ENCODE measurements at places on chromosomes 1 and 21.

GRCh38 chr1:168709405-168710363 is 19.3 kb downstream of the DPT start:
- no peak overlapping the region for H3K27ac ChIP-seq
- H3K4me3 ChIP-seq, result no peak overlapping the region
- no peaks in the 10 kb centered on the region for H3K36me3 ChIP-seq
- no peak for DNase-seq

GRCh38 chr1:194420706-194421105 is 1234.3 kb upstream of the B3GALT2 start:
- no peaks in the 10 kb centered on the region for H3K36me3 ChIP-seq
- no peak overlapping the region for H3K27ac ChIP-seq
- DNase-seq, result no peak
- peaks cover 5% of the 10 kb centered on the region for H3K27me3 ChIP-seq
- no peak overlapping the region for H3K4me3 ChIP-seq

- H3K27ac ChIP-seq, result no peak overlapping the region
- H3K36me3 ChIP-seq, result no peaks in the 10 kb centered on the region
- H3K4me1 ChIP-seq, result peaks cover 25% of the 10 kb centered on the region
- DNase-seq, result no peak
These were observed 12.9 kb upstream of the SLAMF7 start for GRCh38 chr1:160726114-160726497.

GRCh38 chr1:206635978-206636345 is 626 bp downstream of the DYRK3 start:
- peak; percentile 14 for DNase-seq
- peaks cover 30% of the 10 kb centered on the region for H3K4me1 ChIP-seq
- H3K4me3 ChIP-seq, result peak overlapping the region; percentile 81
- H3K27ac ChIP-seq, result no peak overlapping the region

GRCh38 chr1:80847904-80848303 is 952.8 kb upstream of the ADGRL2 start:
- no peak overlapping the region for H3K4me3 ChIP-seq
- no peaks in the 10 kb centered on the region for H3K4me1 ChIP-seq
- no peaks in the 10 kb centered on the region for H3K27me3 ChIP-seq

GRCh38 chr1:76144247-76144646 is 69.7 kb downstream of the ST6GALNAC3 start:
- H3K27me3 ChIP-seq, result no peaks in the 10 kb centered on the region
- no peak for DNase-seq
- H3K36me3 ChIP-seq, result no peaks in the 10 kb centered on the region
- H3K4me1 ChIP-seq, result peaks cover 6% of the 10 kb centered on the region
- no peak overlapping the region for H3K27ac ChIP-seq

GRCh38 chr21:17458279-17458678 is 54.6 kb upstream of the CXADR start:
- no peak for DNase-seq
- H3K4me3 ChIP-seq, result no peak overlapping the region
- H3K4me1 ChIP-seq, result peaks cover 7% of the 10 kb centered on the region
- H3K36me3 ChIP-seq, result peaks cover 2% of the 10 kb centered on the region
- H3K27me3 ChIP-seq, result peaks cover 29% of the 10 kb centered on the region

DNA sequence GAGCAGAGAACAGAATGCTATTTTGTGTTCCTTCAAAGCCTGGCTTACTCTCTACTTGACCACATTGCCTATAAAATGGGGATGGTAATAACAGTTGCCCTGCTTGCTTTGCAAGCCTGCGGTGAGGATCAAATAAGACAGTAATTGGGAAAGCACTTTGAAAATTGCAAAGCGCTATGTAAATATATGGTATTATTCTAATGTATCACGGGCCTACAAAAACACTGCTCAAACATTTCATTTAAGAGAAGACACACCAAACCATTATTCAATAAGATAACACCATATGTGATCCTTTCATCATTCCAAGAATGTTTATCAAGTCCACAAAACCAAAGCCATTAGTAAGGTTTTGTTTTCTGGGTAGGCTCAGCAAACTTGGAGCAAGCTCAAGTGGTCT is 208.4 kb downstream of the ROR1 start:
- DNase-seq, result no peak
- no peaks in the 10 kb centered on the region for H3K36me3 ChIP-seq
- no peaks in the 10 kb centered on the region for H3K4me1 ChIP-seq
- no peak overlapping the region for H3K4me3 ChIP-seq

- H3K4me1 ChIP-seq, result no peaks in the 10 kb centered on the region
- no peak overlapping the region for H3K4me3 ChIP-seq
- no peaks in the 10 kb centered on the region for H3K27me3 ChIP-seq
These were observed 42.5 kb downstream of the PTPRF start for GRCh38 chr1:43573066-43573800.

Data from activated naive CD8-positive, alpha-beta T cell treated with anti-CD3 and anti-CD28 coated beads for 36 hours (primary cell).